ENCODE measurements at places on chromosomes 5 and 9.

DNA sequence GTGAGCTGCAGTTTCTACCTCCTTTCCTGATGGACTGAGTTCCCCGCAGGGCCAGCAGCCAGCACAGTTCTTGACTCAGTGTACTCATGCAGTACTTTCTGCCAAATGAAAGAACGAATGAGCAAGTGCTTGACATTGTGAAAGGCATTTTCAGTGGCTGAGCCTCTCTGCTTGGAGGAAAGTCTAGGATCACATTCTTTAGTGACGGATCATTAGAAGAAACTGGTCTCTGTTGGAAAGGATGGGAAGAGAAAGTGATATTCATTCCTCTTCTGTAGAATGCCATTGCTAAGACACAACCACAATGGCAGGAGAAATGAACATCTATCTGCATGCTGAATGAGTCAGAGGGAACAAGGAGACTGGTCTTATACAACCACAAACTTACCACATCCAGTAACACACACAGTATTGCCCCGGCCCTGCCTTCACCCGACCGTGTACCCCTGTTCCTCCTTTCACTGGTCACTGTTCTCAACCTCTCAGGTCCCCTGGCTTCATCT is 206.9 kb downstream of the CRB2 start:
- DNase-seq: no peak

- no peak for DNase-seq
Observed at GRCh38 chr5:124920909-124921666, 174.6 kb upstream of the ZNF608 start.

DNA sequence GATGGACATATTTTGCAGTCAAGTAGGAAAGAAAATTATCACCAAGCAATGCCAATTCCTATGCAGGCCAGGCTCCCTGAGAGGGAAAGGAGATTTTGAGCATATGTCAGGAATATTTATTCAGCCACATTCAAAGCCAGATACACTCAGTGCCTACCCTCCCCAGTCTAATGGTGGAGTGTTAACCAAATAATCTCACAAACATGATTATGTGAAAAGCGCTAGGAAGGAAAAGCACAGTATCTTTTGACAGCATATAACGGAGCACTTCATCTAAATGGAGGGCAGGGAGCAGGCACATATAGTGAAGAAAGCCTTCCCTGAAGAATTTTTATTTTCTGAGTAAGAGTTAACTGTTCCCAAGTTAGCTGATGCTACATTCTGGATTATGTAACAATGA is 80.3 kb upstream of the SLC30A5 start:
- DNase-seq: no peak

DNA sequence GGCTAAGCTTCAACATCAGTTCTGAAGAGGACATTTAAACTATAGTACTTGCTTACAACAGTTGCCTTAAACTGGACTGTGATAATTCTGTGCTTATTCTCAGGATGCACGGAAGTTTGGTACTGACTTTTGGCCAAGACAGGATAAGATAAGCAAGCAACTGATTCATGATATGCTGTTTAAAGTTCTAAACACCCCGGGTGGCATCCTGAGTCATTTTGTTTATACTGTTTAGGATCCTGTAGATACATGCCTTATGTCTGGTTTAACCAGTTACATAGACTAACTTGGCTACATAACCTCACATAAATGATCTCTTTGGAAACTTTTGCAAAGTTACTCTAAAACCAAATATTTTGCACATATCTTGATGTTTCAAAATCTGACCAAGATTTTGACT is 95.9 kb downstream of the CDH9 start:
- DNase-seq: no peak

DNA sequence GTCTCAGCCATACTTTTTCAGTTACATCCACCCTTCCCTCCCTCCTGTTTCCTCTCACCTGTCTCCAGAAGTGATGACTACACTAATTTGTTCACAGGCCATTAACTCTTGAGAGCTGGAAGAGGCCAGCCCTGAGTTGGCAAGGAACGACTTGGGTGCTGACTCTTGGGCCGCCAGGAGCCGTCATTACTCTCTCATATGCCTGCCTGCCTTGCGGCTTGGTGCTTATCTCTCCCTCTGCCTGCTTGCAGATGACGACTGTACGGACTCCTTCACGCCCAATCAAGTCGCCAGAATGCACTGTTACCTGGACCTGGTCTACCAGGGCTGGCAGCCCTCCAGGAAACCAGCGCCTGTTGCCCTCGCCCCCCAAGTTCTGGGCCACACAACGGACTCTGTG is 66.1 kb downstream of the PAPPA start:
- DNase-seq: no peak

DNA sequence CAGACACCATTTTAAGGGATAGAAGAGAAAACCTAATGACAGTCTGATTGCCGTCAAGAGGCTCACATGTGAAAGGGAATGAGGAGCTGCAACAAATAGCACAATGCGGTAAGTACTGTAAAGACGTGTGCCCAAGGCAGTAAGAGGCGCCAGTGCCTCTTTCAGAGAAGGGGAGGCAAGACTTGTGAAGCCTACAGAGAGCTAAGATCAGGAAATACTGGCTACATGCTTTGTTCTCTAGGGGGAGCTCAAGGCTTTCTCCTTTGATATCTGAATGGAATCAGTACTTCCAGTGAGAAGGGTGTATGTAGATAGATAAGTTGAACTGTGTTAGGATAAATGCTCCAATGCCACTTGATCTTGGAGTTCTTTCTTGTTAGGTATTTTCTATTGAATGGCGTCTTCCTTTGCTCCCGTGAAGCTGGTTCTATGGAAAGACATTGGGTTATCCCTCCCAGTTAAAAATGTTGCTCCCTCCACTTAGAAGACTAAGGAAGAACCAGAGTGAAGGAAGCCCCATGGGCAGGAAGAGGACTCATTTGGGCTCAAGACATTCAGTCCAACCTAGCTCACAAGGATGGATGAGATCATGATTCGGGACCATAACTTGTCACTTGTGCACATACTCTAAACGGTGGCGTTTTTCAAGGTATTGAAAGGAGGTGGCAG is 23.5 kb upstream of the ALDOB start:
- no peak for DNase-seq

DNA sequence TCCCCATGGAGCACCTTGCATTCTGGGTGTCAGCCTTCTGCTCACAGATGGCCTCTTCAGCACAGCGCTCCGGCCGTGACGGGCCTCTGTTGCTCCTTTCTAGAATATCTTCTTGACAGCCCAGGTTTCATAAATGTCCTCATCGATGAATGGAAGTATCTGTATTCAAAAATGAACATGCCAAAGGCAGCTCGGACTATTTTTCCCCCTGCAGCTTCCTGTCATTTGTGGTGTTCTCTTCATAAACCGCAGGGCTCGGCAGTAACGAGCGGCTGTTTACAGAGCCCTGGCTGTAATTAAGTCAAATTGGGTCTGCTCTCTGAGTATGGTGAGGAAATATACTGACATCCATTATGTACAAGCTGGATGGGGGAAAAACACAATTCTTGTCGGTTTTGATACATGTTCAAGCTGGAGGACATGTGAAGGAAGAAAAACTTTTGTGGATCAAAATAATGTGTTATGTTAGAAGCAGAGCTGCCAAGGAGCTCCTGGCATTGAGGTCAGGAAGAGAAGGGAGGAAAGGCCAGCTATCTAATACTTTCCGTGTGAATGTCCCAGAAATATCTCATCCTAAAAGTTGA is 154.1 kb upstream of the CD180 start:
- no peak for DNase-seq

- no peak for DNase-seq
Observed at GRCh38 chr9:114016101-114016500, 62.0 kb downstream of the AMBP start.

GRCh38 chr5:66337626-66338226 is 193.6 kb downstream of the SREK1 start:
- DNase-seq: no peak

DNA sequence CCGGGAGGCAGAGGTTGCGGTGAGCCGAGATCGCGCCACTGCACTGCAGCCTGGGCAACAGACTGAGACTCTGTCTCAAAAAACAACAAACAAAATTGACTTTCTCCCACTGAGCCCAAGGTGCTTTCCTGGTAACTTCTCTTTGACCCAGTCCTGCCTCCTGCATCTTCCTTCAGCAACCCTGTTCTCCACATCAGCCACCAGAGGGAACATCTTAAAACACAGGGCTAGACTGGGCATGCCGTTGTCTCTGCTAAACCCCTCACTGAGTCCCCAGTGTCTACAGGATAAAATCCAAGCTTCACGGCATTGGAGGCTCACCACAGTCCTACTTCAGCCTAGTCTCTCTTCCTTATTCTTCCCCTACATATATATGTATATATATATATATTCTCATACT is 39.8 kb upstream of the KCNMB1 start:
- no peak for DNase-seq

- DNase-seq: no peak
Observed at GRCh38 chr5:28807195-28807729, 1768.9 kb upstream of the CDH9 start.

GRCh38 chr5:22070186-22070728 is 782.9 kb downstream of the CDH12 start:
- no peak for DNase-seq

DNA sequence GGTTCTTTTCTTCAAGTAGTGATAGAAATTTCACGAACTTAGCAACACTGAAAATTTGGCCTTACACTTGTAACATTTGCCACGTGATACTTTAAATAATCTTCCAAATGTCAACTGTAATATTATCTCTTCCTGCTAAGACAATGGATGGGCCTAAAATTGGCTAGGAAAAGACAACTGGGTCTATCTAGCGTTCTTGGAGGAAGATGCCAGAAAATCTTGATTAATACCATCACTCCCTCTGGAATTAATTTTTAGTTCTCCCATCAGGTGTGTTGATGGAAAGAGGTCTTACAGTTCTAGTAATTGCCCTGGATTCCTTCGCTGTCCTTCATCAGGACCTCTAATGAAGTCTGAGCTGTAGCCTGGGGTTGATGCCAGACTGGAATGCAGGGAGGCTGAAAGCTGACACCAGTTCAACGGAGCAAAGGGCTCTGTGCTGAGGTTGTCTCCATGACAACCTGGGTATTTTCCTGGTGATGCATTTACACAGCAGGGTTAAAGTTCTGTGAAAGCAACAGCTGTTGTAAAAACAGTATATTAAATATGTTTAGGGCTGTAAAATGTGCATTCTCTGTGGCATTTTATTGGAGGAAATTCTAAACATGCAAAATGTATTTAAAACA is 92.3 kb downstream of the GAS1 start:
- DNase-seq: no peak

GRCh38 chr9:134127065-134127580 is 8.8 kb upstream of the WDR5 start:
- DNase-seq: no peak

DNA sequence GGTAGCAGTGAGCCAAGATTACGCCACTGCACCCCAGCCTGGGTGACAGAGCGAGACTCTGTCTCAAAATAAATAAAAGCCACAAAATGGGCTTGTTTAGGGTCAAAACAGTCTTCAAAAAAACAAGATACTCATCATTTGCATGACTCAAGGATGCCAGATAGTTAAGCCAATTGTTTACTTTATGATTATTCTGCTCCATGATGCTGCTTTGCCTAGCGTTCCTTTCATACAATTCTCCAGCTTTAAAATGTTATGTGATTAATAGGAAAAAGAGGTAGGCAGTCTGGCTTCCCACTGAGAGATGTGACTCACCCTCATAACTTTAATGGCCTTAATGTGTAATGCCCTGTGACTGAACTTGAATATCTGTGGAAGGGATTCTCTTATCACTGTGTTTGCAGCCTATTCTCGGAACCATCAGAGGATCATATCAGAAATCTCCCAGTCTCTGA is 364.6 kb upstream of the TRPC7 start:
- no peak for DNase-seq

- no peak for DNase-seq
Observed at GRCh38 chr5:135650081-135650480, 71.3 kb upstream of the CXCL14 start.

DNA sequence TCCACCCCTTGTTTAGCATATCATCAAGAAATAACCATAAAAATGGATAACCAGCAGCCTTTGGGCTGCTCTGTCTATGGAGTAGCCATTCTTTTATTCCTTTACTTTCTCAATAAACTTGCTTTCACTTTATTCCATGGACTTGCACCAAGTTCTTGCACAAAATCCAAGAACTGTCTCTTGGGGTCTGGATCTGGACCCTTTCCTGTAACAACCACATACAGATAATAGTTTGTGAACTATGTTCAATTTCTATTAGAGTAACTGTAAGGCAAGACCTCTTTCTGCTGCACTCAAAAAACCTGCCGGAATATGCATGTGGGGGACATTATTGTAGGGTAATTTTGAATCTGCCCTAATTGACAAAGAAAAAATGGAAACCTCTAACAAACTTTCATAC is 66.9 kb upstream of the TMEM215 start:
- no peak for DNase-seq

GRCh38 chr9:79477955-79478771 is 93.6 kb upstream of the TLE4 start:
- no peak for DNase-seq

DNA sequence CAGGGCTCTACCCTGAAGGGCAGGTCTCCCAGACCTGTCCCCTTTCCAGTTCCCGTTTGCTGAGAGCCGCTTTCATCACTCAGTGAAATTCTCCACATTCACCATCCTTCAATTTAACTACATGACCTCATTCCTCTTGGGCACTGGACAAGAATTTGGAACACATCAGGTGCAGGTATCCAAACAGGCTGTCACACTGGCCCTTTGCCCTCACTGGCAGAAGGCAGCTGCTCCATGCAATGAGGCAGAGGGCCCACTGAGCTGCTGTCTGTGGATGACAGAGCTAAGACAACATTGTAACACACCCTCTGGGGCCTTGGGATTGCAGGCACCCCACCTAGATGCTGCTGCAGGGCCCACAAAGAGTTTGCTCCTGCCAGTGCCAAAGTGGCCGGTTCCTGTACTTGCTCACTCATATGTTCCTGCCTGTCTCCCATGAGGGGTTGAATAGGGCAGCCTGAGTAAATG is 55.1 kb downstream of the ACTL7B start:
- no peak for DNase-seq

DNA sequence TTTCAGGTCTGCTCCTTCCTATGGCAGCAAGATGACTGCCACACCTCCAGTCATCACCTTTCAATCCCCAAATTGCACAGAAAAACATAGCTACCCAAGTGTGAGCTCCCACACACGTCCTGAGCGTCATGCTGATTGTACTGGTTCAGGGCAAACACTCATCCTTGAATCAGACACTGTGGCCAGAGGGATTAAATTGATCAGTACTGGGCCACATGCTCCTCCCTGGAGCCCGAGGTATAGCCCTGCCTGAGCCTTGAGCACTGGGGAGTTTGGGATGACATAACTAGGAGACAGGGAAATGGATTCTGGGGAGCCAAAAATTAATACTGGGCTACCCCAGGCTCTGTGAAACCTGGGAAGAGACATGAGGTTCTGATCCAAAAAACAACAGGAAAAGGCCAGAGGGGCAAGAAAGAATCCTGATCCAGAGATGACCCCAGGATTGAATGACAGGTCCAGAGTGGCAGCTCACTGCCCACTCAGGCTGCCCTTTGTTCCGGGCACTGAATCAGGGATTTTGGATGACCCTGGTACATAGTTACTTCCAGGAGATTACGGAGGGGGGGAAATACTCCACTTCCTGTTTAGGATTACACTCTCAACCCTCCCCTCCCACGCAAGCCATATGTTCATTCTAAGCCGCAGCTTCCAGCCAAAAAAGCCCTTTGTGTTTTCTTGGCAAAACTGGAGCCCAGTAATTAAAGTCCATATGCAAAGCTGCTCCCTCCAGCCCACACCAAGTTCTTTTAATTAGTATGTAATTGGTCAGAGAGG is 141.6 kb upstream of the SPRY4 start:
- DNase-seq: no peak

Data from activated T-cell treated with anti-CD3 and anti-CD28 coated beads, Interleukin-2, amount 50 U/mL, for 24 hours (primary cell).